ENCODE measurements at places on chromosomes 12 and 14.

- no peak for DNase-seq
Measured at GRCh38 chr12:109946505-109946904, 46.4 kb downstream of the TCHP start.

- no peak for DNase-seq
Measured at GRCh38 chr14:55600784-55601561, 21.0 kb downstream of the KTN1 start.

GRCh38 chr14:39368261-39368959 is 63.8 kb downstream of the FBXO33 start:
- no peak for DNase-seq

- no peak for DNase-seq
Measured at GRCh38 chr12:112963227-112963861, 15.0 kb upstream of the OAS2 start.

GRCh38 chr12:52992699-52993557 is 13.3 kb upstream of the EIF4B start:
- peak; percentile 81 for DNase-seq

- DNase-seq: no peak
Measured at GRCh38 chr12:112309797-112310196, 72.4 kb downstream of the HECTD4 start.

- no peak for DNase-seq
Measured at GRCh38 chr12:132305560-132305966, 23.8 kb downstream of the GALNT9 start.
